NB4 (cell line): ENCODE measurements at places on chromosomes 3 and 15.

GRCh38 chr3:122966045-122966444 lies 61.5 kb downstream of the SEMA5B start:
- no peak for DNase-seq

- DNase-seq, result peak; percentile 61
Measured at GRCh38 chr3:137121704-137122314, 164.0 kb downstream of the IL20RB start.

DNA sequence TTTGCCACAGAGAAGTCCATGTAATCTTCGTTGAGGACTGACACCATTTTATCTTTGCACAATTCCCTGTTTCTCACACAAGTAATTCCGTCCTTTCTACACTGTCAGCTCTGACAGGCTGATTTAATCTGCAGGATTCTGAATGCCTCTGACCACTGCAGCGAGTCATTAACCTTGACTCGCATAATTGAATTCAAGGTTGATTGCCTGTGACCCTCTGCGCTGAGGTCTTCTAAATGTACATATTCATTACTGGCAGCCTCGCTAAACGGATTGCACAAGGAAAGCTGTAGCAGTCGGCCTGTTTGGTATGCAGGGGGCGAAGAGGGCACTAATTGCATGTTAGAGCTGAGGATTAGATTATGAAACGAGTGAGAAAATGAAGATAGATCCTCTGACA lies 147.8 kb downstream of the SHOX2 start:
- peak; percentile 4 for DNase-seq

- DNase-seq, result no peak
Measured at GRCh38 chr15:56460947-56461346, 4.0 kb downstream of the MNS1 start.

DNA sequence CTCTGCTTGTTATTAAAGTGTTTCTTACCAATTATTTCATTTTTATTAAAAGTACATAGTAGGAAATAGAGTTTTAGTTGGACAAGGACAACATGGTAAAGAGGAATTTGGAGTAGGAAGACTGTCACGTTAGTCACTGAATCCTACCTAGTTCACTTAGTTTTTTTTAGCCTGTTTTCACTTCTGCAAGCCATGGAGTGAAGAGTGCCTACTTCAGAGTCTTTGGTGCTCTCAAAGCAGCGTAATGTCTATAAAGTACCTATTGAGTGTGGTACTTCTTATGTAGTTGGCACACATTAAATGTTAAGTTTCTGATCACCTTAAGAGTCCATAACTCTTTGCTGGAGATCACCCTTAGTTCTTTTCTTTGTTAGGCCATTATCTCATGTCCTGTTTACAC lies 78.7 kb downstream of the LPP start:
- no peak for DNase-seq

DNA sequence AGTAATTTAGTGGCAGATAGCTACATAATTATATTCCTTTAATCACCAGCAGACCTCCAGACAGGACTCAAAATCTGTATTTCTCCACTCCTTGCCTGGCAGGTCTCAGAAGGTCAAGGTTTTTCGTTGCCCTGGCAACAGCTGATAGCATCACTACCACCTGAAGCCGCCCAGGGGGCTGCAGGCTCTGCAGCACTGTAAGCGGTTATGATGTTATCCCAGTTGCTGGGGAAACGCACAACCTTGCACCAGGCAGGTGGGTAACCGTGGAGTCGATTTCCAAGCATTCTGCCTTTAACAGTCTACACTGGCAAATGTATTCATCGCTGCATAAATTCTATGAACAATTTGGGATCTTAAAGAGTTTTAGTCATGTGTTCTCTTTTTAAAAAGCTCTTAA lies 756.3 kb downstream of the NTRK3 start:
- DNase-seq, result no peak

DNA sequence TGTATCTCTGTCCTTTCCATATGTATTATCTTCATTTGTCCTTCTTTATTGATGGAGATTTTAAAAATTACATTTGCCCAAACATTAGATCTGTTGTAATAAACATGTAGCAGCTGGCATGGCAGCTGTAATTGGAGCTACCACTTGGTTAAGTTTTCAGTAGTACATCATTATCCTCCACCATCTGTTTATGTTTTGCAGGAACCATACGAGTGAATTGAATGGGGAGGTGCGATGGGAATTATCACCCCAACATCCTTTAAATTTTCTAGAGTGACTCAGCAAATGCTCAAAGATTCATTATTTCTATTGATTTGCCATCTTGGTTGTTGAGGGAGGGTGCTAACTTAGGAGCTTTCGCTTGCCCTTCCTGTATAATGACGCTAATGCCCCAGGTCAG lies 32.6 kb upstream of the NOX5 start:
- no peak for DNase-seq

DNA sequence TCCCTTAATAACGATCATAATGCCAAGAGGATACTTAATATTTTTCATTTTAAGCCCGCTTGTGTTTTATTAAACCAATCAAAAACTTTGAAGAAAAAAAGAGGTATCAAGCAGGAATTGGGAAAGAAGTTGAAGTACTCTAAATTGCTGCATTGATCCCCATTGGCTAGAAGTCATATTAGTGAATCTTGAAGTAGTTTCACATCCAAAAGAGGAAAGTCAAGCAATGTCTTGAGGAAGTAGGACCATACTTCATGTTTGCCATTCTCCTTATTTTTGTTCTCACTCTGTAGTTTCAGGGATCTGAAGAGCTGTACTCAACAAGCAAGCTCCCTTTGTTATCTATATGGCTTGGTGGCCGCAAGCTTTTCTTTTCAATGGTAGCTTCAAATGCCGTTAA lies 2.2 kb downstream of the SCAANT1 start:
- no peak for DNase-seq

GRCh38 chr3:40951636-40952035 lies 247.7 kb upstream of the CTNNB1 start:
- DNase-seq, result no peak

DNA sequence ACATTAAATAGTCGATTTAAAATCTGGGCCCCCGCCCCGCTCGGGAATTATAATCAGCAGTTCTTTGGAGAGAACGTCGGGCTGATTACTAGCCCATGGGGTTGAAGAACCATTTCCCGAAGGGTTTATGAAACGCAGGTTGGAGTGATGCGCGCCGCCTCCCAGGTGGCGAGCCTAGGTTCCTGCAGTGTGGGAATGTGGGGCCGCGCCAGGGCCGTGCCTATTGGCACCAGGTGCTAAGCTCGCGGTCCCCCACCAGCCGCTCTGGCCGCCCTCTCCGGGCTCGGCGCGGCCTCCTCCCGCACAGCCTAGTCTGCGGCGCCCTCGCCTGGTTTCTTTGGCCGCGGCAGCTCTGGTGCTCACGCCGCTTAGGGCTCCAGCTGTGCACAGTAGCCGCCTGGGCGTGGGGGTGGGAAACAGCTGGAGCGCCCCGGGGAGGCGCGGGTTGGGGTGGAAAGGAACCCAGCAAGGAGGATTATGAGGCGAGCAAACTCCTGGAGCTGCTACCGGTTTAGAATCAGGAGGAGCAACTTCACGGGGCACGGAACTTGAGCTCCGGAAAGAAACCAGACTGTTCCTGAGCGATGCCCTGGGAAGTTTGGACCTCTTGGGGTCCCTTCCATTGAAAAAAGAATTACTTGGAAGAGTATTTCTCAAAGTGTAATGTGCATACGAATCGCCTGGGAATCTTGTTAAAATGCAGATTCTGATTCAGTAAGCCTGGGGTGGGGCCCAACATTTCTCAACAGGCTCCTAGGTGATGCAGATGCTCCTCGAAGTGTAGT lies 5.6 kb upstream of the MECOM start:
- peak; percentile 55 for DNase-seq

DNA sequence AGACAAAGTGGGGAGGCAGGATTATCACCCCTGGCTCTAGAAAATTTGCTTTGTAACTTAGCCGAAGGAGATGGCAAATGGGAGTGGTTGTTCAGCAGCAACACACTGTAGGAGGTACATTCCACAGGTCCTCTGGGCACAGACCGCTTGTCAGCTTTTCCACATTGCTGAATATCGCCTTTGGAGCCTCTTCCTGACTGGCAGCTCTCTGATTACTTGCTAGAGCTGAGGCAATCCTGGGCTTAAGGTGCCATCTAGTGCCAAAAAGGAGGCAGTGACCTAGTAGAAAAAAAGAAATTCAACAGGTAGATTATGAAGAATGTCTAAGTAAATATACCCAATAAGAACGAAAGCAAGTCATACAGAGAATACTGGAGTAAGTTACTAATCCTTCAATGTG lies 13.1 kb upstream of the SCN5A start:
- DNase-seq, result peak; percentile 49

DNA sequence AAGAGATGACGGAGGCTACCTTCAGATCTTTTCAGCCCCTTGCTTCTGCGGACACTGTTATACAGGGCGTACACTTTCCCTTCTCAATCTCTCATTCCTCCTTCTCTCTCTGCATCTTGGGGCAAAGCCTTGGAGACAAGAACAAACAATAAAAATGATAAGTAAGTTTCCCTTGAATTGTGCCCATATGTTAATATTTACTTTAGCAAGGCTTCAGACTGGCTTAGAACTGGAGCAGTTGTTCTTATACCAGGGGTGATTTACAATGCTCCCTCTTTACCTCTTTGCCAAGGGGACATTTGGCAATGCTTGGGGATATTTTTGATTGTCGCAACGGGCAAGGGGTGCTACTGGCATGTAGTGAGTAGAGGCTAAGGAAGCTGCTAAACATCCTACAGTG lies 29.4 kb downstream of the TIMMDC1 start:
- DNase-seq, result no peak

DNA sequence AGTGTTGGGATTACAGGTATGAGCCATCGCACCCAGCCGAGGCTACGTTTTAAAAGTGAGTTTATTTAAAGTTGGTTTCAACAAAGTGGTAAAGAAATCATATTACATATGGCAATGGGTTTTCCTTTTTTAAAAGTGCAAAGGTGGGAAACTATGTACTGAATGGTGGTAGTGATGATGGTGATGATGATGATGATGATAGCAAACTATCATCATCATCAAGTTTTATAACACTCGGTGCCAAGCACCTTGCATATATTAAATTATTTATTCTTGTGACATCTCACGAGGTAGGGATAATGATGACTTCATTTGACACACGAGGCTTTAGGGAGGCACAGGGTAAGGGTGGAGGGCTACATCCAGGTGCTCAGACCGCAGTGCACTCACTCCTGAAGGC lies 64.3 kb downstream of the BDH1 start:
- DNase-seq, result no peak

DNA sequence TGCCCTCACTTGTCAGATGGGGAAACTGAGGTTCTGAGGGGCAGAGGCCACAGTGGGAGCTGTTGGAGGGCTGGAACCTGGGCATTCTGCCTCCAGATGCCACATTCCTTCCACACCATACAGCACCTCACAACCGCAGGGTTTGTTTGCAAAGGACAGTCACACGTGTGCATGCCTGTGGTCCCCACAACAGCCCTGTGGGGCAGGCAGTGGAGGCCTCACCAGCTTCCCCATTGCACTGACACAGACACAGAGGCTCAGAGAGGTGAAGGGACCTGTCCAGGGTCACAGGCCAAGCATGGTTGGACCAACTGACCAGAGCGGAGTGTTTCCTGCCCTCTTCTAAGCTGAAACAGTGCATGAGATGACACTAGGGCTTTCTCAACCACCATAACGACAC lies 75.2 kb upstream of the SEC13 start:
- DNase-seq, result no peak

GRCh38 chr3:87674397-87675161 lies 384.2 kb downstream of the CGGBP1 start:
- DNase-seq, result no peak

DNA sequence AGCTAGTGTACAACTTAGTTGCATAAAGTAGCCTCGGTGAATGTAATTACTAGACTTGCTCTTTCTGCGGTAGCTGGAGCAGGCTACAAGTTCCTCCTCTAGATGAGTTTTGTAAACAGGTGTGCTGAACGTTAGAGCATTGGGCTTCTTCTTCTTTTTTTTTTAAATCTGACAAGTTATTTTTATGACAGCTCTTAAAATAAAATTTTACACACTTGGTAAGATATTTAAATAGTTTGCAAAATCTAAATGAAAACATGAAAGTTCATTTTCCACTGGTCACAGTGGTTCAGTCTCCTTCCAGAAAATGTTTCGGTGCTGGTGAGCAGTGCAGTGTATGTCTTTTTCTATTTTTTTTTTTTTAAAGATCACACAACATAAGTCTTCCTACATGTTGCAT lies 3.0 kb downstream of the CCR9 start:
- no peak for DNase-seq

GRCh38 chr15:92809880-92810361 lies 90.2 kb upstream of the CHD2 start:
- DNase-seq, result peak; percentile 75

- no peak for DNase-seq
Measured at GRCh38 chr3:195033531-195034091, 237.3 kb downstream of the XXYLT1 start.

DNA sequence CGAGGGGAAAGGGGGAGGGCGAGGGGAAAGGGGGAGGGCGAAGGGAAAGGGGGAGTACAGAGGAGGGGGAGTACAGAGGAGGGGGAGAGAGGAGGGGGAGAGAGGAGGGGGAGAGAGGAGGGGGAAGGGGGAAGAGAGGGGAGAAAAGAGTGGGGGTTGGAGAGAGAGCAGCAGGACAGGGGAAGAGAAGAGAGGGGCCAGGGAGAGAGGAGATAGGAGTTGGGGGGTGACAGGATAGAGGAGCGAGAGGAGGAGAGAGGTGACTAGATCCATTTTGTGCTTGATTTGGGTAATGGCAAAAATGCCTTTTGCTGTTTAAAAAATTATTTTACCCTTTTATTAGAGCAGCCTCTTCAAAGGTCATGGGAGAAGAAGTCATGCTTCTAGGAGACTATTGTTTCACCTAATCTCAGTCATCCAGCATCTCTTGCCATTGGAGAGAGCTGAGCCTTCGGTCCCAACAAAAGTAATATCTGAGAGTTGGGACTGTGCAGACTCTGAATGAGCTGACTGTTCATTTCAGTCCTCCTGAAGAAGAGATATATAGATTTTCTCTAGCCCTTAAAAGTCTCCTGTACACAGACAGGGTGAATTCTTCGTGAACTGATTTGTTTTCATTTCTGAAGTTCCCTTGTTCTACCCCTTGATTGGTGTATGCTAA lies 15.1 kb upstream of the TOP2B start:
- no peak for DNase-seq

DNA sequence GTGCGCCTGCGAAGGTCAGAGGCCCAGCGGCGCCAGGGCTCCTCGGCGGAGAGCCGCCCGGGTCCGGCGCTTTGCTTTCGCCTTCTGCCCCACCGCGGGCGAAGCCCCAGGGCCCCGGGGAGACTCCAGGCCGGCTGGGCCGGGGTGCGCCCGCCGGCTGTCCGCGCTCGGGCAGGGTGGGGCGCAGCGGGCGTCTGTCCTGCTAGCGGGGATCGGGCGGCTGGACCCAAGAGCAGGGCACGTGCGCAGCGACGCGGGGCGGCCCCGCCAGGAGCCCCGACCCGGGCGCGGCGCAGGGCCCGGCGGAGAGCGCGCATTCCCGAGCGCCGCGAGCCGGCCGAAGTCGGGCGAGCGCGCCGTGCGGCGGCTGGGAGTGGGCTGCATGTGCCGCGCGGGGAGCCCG lies 569 bp upstream of the ALDH1A3 start:
- no peak for DNase-seq
